Activated gamma-delta T cell treated with Interleukin-2 at 50 U/mL for 16 hours (primary cell): ENCODE measurements at places on chromosomes 7 and 10.

GRCh38 chr10:123485341-123485960 is 180.7 kb upstream of the GPR26 start:
- no peak for DNase-seq

DNA sequence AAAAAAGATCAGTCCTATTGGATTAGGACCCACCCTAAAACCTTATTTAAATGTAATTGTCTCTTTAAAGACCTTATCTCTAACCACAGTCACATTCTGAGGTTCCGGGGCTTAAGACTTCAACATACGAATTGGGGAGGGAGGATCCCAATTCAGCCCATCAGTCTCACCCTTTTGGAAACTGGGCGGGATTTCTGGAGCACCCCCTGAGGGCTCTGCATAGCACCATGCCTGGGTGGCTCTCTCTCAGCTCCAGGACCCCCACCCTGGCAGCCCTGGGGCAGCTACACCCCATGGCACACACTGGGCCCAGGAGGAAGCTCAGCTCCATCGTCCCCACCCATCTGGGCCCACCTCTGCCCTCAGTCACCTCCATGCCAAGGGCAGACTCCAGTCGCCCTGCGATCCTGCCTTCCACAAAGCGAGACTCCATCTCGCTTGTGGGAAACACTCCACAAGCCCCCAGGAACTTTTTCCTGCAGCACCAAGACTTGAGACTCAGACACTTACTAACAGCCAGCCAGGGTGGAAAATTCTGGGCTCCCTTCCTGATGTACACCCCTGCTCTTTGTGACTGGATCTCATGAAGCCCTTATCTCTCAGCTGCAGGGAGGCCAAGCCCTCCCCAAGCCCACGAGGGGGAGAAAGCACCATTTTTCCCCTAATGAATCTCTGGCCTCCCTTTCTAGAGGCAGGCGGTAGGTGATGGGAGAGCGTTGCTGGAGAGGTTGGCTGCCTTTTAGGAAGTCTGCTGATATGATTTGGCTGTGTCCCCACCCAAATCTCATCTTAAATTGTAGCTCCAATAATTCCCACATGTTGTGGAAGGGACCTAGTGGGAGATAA is 90.8 kb upstream of the KDM7A start:
- DNase-seq: no peak

- DNase-seq: no peak
Measured at GRCh38 chr10:91345716-91346115, 64.4 kb upstream of the HECTD2 start.

- DNase-seq: no peak
Measured at GRCh38 chr7:29194206-29194593, 375 bp upstream of the CHN2 start.

- DNase-seq: no peak
Measured at GRCh38 chr7:43058271-43059066, 54.0 kb upstream of the HECW1 start.

GRCh38 chr7:114720725-114721124 is 201.2 kb upstream of the MDFIC start:
- DNase-seq: no peak

GRCh38 chr10:44243851-44244510 is 140.9 kb downstream of the CXCL12 start:
- no peak for DNase-seq

DNA sequence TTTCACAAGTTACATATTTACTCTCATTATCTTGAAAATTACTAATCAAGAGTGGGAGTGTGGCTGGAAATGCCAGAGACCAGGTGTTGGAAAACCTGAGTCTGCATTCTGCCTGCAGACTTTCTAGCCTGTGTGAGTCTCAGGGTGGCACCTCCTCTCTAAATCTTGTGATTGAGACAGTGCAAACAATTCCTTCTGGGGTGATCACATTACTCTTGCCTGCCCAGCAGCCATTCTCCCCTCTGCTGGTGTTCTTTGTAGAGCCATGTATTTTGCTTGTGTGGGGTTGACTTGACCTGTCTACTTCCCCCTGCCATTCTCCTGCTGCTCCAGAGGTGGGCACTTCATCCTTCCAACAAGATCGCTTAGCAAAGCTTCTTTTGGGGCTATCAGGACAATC is 101.1 kb downstream of the RAPGEF5 start:
- no peak for DNase-seq
